ENCODE measurements at places on chromosomes 4 and X. TPM values are rescaled to one million over a fixed set of nuclear protein-coding genes. Genes with fewer than 3 reads are reported as not detected.

DNA sequence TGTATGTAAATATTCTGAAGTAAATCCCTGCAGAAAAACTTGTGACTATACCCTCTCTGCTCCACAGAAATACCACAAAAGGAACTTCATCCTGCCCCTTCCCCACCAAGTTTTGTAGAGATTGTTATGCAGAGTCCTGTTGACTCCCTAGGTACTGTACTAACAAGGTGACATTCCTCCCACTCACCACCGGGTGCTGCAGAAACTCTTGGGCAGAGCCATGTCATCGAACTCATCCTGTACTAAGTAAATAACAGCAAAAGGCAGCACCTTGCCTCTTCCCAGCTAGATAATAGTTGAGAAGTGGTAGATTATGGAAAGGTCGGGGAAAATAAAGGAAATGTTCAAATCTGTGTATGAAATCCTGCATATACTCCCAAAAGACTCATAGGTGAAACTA lies 233.3 kb downstream of the STPG2 start:
- no peaks in the 10 kb centered on the region for H3K4me1 ChIP-seq
- no peak for DNase-seq
- no peaks in the 10 kb centered on the region for H3K36me3 ChIP-seq

- H3K27ac ChIP-seq = no peak overlapping the region
- no peaks in the 10 kb centered on the region for H3K27me3 ChIP-seq
- no peaks in the 10 kb centered on the region for H3K4me1 ChIP-seq
- no peak overlapping the region for H3K4me3 ChIP-seq
- no peaks in the 10 kb centered on the region for H3K36me3 ChIP-seq
Measured at GRCh38 chr4:89751416-89751815, 85.5 kb downstream of the SNCA start.

GRCh38 chrX:129230850-129231512 lies 292.3 kb downstream of the SMARCA1 start:
- no peaks in the 10 kb centered on the region for H3K36me3 ChIP-seq
- no peak for DNase-seq
- no peak overlapping the region for H3K27ac ChIP-seq
- no peaks in the 10 kb centered on the region for H3K4me1 ChIP-seq

LRCH2 gene
- polyA plus RNA-seq = not detected

HSFX1 gene
- polyA plus RNA-seq = not detected

- no peaks in the 10 kb centered on the region for H3K36me3 ChIP-seq
- no peaks in the 10 kb centered on the region for H3K27me3 ChIP-seq
- peaks cover 16% of the 10 kb centered on the region for H3K4me1 ChIP-seq
Measured at GRCh38 chr4:161655148-161655547, 508.7 kb downstream of the FSTL5 start.

DNA sequence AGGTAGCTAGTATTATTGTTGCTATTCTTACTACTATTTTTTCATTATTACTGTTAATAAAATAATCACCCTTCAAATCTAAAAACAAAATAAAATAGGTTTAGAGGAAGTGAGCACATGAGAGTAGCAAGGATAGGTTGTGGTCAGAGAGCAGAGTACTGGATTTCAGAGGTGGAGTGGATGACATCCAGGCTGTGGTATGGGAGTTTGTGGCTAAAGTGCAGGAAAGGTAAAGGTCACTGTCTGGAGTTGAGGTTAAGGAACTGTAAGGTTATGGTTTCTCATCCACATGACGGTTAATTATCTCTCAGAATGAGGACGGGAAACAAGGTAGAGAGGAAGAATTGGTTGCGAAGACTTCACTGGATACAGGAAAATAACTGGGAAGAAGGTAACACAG lies 27.7 kb downstream of the STEEP1 start:
- H3K27me3 ChIP-seq = no peaks in the 10 kb centered on the region
- no peak overlapping the region for H3K4me3 ChIP-seq
- no peaks in the 10 kb centered on the region for H3K4me1 ChIP-seq
- DNase-seq = no peak
- H3K36me3 ChIP-seq = peaks cover 36% of the 10 kb centered on the region

DNA sequence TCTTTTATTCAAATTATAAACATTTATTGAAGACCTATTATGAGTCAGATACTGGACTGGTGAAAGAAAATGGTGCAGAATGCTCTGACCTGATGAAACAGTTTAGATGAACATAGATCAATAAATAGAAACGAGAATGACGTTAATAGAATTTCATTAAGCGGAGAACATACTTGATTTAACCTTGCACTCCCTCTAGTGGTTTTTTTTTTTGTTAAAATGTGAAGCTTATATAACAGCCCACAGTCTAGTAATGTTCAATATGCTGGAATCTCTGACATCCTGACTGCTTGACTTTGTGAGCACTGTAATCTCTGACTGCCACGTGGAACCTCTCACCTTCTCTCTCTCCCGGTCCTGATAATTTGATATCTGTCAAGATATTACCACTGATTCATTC lies 32.3 kb downstream of the HDAC8 start:
- H3K36me3 ChIP-seq = peaks cover 7% of the 10 kb centered on the region
- no peaks in the 10 kb centered on the region for H3K4me1 ChIP-seq
- no peak overlapping the region for H3K27ac ChIP-seq
- no peak overlapping the region for H3K4me3 ChIP-seq
- H3K27me3 ChIP-seq = no peaks in the 10 kb centered on the region
- no peak for DNase-seq

GAGE2A gene
- polyA plus RNA-seq = not detected

DNA sequence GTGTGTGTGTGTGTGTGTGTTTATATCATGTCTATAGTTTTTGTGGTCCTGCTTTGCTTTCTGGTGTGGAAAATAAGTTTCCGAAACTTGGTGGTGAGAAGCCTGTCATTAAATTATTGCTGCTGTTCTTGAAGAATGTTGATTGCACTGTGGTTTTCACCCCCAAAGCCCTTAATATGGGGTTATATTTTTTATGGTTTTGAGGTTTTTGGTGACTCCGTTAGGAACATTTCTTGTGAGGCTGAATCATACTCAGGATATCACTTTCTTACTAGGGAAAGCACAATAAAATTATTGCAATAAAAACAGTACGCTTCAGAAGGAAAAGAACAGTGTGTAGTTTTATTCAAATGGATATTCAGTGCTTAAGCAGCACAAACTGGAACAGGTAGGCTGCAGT lies 539.1 kb upstream of the MAGEB18 start:
- DNase-seq = no peak
- no peak overlapping the region for H3K27ac ChIP-seq
- H3K4me3 ChIP-seq = no peak overlapping the region

CFI gene
- not detected for polyA plus RNA-seq

DNA sequence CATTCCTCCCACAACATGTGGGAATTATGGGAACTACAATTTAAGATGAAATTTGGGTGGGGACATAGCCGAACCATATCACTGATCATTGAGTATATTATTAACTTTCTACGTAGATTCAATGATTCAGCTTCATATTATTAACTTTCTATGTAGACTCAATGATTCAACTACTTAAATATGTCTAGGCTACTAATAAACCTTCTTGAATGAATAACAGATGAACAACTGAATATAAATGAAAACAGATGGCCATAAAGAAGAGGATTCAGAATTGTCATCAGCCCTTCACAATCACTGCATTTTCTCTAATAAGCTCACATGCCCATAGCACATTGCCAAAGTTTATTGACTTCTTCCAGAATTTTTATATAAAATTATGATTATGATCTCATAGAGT lies 57.0 kb downstream of the CEP44 start:
- no peaks in the 10 kb centered on the region for H3K4me1 ChIP-seq
- no peaks in the 10 kb centered on the region for H3K36me3 ChIP-seq
- H3K27me3 ChIP-seq = no peaks in the 10 kb centered on the region
- H3K27ac ChIP-seq = no peak overlapping the region
- DNase-seq = no peak

RIBC1 gene
- polyA plus RNA-seq = 0.25 TPM

GRK4 gene
- 1.1 TPM for polyA plus RNA-seq

C1QTNF7 gene
- not detected for polyA plus RNA-seq

- no peaks in the 10 kb centered on the region for H3K36me3 ChIP-seq
- DNase-seq = no peak
- no peaks in the 10 kb centered on the region for H3K4me1 ChIP-seq
- H3K27ac ChIP-seq = no peak overlapping the region
Measured at GRCh38 chr4:42609051-42609450, 47.9 kb downstream of the ATP8A1 start.

PCDH7 gene
- not detected for polyA plus RNA-seq

- H3K27ac ChIP-seq = no peak within 1 kb of the TSS
- H3K27me3 ChIP-seq = peaks cover 13% of the 10 kb centered on the region
- H3K4me3 ChIP-seq = no peak within 1 kb of the TSS
- H3K4me1 ChIP-seq = no peaks in the 10 kb centered on the region
- DNase-seq = no peak
- no peaks in the 10 kb centered on the region for H3K36me3 ChIP-seq
Measured at GRCh38 chr4:6472387-6473263, at the start of gene PPP2R2C. PPP2R2C (minus strand) TSS chr4:6472614; CDS start chr4:6472229, 385 bp downstream.

DNA sequence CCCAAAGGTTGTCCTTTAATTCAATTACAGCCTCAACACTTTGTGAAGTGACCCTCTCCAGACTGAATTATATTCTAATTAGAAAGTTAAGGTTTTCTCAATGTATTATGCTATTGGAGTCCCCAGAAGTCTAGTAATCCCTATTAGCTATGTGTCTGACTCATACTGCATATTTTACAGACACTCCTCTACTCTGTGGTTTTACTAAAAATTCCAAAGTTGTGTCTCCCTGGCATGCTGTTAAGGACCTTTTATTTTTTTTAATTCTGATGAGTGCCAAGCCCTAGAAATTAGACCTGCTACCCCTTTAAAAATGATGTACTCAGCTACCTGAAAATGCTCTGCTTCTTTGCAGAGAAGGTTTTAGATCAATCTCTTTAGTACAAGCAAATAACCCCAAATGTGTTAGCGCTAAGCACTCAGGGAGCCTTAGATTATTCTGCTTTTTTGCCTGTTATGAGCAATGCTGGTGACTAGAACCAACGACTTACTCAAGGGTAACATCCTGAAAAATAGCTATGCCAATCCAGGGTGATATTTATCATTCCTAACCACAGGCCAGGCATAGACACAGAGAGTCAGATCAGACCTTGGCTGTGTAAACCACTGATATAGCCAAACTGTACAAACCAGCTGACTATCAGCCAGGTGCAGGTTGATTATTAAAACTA lies 26.1 kb upstream of the CXCL13 start:
- no peak overlapping the region for H3K4me3 ChIP-seq
- DNase-seq = no peak
- H3K27ac ChIP-seq = no peak overlapping the region
- no peaks in the 10 kb centered on the region for H3K27me3 ChIP-seq
- no peaks in the 10 kb centered on the region for H3K4me1 ChIP-seq

DNA sequence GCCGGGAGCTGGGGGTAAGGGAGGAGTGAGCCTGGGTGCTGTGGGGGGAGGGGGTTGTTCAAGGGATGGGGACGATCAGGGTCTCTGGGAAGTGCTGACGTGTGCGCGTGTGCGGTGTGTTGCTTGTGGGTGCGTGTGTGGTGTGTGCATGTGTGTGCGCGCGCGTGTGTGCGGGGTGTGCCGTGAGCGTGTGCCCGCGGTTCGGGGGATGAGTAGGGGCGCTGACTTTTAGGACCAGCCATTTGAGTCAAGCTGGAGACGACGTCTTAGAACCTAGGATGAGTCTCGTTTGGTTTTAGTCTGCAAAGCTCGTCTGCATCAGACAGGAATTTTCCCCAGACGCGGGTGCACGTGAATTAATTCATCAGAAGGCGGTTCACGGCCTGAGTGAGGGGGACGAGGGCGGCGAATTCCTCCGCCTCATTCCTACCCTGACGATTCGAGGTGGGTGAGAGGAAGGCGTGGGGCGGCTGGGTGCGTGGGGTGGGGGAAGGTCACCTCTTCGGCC lies 950 bp upstream of the TMEM271 start:
- no peak overlapping the region for H3K4me3 ChIP-seq
- no peaks in the 10 kb centered on the region for H3K36me3 ChIP-seq
- H3K27me3 ChIP-seq = peaks cover 65% of the 10 kb centered on the region
